A549 treated with AZD2906 at 1 μM for 4 hours (cell line): ENCODE measurements at places on chromosomes 1 and 21. TPM values are rescaled to one million over a fixed set of nuclear protein-coding genes. Genes with fewer than 3 reads are reported as not detected.

Gene SLC5A9
- 0.05 TPM in 1 of 5 replicates, not detected in the others for total RNA-seq

Gene DNALI1
- 0.03 TPM in 1 of 5 replicates, not detected in the others for total RNA-seq

Gene FAM131C
- 13.5 to 21.3 TPM (median 19.9 TPM) in 5 replicates for total RNA-seq

Gene COL9A2
- 0.07 to 0.33 TPM (median 0.23 TPM) in 5 replicates for total RNA-seq

Gene TAS1R1
- 0.03 TPM in 1 of 5 replicates, not detected in the others for total RNA-seq

Gene MAEL
- total RNA-seq: not detected in 5 replicates

Gene CELA2A
- not detected in 5 replicates for total RNA-seq

Gene CAMTA1
- 62.7 to 71.0 TPM (median 65.8 TPM) in 5 replicates for total RNA-seq

Gene RGS4
- total RNA-seq: 0.10 TPM in 1 of 5 replicates, not detected in the others

Gene DNAJC6
- 5.6 to 7.9 TPM (median 7.2 TPM) in 5 replicates for total RNA-seq

Gene SLC35E2B
- 10.6 to 13.0 TPM (median 12.7 TPM) in 5 replicates for total RNA-seq

Gene CPLANE2
- total RNA-seq: 3.2 to 4.8 TPM (median 3.4 TPM) in 5 replicates

Gene NEK7
- 11.1 to 16.9 TPM (median 14.9 TPM) in 5 replicates for total RNA-seq

Gene BCAN
- 0.06 to 0.15 TPM (median 0.10 TPM) in 4 of 5 replicates, not detected in the other for total RNA-seq

Gene XCL2
- total RNA-seq: not detected in 5 replicates

Gene RHOU
- total RNA-seq: 12.7 to 18.4 TPM (median 16.6 TPM) in 5 replicates

Gene USH2A
- total RNA-seq: not detected in 5 replicates
